ENCODE measurements at places on chromosomes 13 and 19.

- no peak for DNase-seq
Observed at GRCh38 chr19:56097306-56097705, 23.8 kb downstream of the ZNF787 start.

DNA sequence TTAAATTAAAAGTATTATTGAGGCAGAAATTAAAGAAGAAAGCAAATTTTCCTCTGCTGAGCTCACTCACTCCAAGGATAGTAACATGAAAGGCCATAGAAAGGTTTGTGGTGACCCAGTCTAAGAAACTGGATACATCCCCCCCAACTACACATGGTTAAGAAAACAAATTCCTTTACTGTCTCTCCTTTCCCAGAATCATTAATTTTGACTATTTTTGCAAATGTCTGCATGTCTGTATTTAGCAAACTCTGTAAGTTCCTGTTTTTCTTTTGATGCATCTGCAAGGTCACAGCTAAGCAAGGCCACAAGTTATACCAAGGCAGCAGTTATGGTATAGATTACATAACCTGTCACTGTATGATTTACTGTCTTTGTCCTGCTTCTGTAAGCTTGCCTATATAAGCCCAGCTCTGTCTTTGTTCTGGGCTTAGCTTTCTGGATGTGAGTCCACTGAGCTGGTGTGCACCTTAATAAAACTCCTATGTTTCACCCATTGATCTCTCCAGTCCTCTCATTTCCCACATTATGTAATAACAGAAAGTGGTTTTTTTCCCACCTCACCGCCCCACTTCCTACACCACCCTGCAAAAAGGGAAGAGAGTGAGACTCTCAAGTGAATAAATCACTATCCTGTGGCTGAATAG is 8.5 kb upstream of the ZNF83 start:
- DNase-seq = no peak

DNA sequence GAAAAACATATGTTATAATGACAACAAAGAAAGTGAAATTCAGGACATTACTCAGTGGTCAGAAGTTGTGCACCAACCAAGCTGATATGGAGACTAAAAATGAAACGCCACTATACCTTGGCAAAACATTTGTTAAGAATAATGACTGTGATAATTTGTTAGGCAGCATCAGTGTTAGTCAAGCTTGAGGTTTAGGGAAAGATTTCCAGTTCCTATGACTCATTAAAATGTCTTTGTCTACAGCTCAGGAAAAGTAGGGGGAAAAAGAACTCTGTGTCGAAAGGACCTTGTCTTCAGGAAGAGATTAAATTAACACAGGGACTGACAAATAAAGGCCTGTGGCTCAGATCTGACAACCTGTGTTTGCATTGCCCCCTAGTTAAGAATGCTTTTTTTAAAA is 764.1 kb upstream of the SLITRK6 start:
- DNase-seq = no peak

DNA sequence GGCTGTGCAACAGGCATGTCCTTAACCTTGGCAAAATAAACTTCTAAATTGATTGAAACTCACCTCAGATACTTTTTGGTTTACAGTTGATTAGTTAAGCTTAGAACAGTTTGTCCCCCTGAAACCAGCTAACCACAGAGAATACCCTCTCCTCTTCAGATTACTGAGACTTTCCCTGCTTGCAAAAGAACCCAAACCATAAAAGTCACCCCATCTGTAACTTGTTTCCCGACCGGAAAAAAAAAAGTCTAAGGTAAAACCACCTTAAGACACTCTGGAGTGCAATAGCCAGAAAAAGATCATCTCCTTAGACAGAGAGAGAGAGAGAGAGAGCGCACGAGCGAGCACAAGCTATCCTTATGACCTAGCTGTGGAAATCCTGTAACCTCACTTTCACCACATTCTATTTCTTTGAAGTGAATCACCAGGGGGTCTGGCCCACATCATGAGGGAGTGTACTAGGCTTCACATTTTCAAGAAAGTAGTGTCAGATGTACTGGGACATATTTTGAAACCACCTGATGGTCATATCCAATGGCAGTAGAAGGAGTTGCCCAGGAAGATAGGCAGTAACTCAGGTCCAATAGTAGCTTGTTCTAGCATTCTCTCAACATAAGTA is 11.1 kb upstream of the GTF2F2 start:
- no peak for DNase-seq

DNA sequence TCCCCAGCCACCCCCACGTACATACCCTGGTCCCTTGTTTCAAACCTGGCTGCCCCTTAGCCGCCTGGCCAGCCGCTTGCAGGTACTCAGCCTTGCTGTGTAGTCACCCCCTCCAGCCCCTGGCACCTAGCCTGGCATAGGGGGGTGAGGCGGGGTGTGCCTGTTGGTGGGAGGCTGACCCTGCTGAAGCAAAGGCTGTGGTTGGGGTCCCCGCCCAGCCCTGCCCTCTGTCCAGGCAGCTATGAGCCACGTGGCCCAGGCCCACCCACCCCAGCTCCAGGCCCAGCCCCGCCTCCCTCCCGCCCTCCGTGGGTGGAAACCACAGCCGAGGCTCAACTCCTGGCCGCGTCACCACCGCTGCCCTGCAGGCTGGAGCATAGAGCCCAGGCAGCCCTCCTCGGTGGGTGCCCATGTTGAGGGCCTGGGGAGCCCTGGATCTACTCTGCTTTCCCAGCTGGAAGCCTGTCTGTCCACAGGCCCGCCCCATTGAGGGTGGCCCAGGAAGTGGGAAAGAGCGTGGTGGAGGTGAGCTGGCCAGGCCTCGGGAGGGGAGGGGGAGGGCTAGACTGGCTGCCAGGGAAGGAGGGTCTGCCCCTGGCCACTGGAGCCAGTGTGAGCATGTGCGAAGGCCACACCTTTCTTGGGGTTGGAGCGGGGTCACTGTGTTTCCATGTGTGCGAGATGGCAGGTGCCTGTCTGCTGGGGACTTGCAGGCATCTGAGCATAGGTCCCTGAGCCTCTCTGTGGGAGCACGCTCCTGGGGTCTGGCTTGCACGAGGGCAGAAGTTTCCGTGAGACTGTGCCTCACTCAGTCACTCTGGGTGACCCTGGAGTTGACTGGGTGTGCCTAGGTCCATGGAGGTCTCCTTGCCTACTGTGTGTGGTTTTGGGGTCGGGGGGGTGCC is 31.0 kb downstream of the PAK4 start:
- DNase-seq = no peak

DNA sequence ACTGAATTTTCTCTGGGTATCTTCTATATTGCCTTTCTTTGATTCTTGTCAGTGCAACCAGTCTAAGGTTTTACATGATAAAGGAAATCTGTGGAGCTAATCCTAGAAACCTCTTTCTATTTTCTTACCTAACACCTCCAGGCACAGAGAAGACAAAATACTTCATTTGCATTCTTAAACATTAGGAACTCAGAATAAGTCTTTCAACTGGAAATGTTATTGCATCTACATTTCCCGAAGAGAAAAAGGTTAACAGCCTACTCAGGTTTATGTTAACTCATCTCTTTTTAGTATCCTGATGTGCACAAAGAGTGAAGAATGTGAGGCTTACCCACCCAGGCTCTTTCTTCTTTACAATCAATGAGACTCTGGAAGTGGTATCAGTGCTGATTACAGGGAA is 106.7 kb downstream of the PCCA start:
- DNase-seq = no peak

- no peak for DNase-seq
Observed at GRCh38 chr13:31951215-31951678, 80.3 kb upstream of the FRY start.

DNA sequence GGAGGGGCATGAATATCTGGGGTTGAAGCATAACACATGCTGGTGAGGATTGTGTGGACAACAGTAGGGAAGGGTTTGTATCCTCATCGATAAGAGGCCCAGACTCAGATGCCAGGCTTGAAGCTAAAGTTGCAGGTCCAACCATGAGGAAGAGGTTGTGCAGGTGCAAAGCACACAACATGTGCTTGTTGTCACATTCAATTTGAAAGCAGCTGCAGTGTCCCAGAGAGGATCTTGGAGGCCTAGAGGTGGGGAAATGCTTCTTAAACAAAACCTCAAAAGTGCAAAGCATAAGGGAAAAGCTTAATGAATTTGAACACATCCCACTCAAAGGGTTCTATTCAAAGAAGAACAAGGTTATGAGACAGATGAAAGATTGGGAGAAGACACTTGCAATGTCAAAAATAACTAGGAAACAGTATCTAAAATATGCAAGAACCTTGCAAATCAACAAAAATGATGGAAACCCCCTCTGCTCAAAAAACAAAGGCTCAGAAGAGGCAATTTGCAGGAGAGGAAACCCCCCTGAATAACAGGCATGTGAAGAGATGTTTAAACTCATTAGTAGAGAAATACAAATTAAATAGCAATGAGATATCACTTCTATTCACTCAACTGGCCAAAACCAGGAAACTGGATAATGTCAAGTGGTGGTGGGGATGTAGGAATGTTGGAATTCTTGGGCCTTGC is 187.1 kb downstream of the KATNAL1 start:
- no peak for DNase-seq

DNA sequence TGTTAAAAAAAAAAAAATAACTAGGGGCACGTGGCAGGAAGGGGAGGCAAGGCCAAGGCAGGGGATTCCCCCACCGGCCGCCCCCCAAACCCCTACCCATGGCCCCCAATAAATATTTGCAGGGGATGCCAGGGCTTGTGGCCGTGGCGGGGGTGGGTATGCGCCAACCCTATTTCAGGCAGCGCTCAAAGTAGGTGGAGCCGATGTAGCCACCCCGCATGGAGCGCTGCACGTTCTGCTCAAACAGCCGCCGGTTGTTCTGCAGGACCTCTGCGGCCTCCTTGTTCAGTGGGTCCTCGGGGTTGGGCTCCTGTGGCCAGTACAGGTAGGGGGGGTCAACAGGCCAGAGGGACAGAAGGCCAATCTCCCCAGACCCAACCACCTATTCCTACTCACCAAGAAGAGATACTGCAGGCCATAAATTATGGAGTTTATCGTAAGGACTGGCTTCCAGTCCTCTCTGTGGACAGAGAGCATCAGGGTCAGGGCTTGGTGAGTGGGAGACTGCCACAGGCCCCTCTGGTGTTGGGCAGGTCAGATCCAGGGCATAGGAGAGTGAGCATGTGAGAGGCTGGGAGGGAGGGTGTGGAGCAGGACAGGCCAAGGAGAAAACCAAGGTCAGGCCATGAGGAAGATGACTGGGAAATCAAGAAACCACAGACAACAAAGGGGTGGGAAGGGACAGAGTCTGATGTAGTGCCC is 1.2 kb upstream of the CHMP2A start:
- DNase-seq = no peak

DNA sequence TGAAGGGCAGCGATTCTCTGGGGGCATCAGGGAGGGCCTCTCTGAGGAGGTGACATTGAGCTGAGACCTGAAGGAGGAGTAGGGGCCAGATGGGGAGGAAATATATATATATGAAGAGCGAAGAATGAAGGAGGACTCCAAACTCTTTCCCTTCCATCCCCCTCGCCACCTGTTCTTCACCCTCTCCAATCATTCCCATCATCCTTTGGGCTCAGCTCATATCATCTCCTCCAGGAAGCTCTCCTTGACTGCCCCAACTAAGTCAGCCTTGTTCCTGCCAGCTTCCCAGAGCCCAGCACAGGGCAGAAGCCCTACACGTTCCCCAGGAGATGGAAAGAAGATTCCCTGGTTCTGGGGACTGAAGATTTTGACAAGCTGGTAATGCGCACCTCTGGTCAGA is 33.0 kb upstream of the SEMA6B start:
- DNase-seq = no peak

DNA sequence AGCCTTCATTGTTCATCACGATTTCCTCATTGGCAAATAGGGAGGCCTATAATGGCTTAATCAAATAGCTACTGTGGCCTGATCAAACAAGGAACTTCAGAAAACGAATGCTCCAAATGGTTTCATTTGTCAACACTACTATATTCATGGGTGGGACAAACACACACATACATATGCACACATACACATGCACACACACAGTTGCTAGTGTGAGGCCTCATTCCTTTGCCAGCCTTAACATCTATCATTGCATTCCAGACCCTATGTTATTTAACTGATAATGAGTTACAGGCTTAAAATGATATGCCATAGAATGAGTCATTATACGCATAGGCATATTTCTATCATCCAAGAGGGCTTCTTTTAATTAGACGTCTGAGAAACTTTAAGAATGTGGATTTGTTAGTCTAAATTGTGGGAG is 140.2 kb downstream of the KLF5 start:
- no peak for DNase-seq

Measured in NCI-H187 treated with DMSO at 0.1 percent for 48 hours (cell line).